GM18507 (cell line): ENCODE measurements at places on chromosomes 3 and 15.
A peak's percentile ranks its signal among the peaks of the same experiment; 100 is the strongest.

- DNase-seq = no peak
These were observed 71.4 kb upstream of the SKOR1 start for GRCh38 chr15:67753891-67754290.

GRCh38 chr3:50156549-50157493 lies 1.7 kb downstream of the SEMA3F start:
- no peak for DNase-seq

- no peak for DNase-seq
These were observed 9.5 kb downstream of the IFT122 start for GRCh38 chr3:129449279-129450115.

- no peak for DNase-seq
These were observed 10.8 kb upstream of the CCDC174 start for GRCh38 chr3:14640734-14641133.

- no peak for DNase-seq
These were observed 3.9 kb downstream of the GP5 start for GRCh38 chr3:194395212-194395611.

- DNase-seq = no peak
These were observed 254.5 kb upstream of the SOX2 start for GRCh38 chr3:181457190-181457589.

DNA sequence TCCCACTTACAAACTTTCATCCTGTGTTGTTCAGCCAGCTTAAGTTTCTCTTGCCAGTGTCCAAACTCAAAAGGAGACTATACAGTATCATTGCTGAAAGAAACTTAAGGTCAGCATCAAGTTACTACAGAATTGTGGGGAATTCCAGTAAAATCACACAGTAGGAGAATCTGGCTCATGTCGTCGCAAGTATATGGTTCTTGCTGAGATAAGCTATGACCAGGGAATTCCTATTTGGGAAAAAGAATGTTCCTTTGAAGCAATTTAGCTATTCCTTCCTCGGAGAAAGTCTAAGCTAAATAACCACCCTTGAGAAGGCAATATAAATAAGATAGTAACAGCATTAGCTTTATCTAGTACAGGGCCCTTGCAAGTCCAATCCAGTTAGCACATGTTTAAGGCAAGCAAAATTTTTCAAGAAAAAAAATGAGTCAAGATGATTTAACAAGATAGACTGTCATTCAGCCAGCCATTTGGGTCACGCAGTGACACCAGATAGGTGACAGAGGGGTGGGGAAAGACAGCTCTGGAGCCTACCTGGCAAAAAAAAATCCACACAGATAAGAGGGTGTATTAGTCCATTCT lies 78.2 kb upstream of the THBS1 start:
- no peak for DNase-seq

DNA sequence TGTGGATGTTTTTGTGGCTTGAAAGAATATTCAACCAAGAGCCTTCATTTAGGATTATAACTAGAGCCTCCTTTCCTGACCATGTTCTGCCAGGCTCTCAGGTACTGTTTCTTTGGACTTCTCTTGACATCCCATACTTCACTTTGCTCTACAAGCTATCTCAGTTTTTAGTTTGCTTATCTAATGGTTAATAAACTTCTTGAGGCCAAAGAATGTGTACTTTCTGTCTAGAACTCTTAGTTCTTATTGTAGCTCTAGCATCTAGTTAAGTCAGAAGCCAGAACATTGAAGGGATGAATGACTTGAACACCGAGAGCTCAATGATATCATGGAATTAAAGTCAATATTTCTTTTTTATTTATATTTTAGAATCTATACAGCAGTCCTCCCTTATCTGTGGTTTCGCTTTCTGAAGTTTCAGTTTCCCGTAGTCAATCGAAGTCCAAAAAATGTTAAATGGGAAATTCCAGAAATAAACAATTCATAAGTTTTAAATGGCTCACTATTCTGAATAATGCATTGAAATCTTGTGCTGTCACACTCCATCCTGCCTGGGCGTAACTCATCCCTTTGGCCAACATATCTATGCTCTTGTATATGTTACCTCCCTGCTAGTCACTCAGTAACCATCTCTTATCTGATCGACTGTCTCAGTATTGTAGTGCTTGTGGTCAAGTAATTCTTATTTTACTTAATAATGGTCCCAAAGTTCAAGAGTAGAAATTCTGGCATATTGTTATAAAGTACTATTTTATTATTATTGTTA lies 368.6 kb upstream of the RBMS3 start:
- no peak for DNase-seq

DNA sequence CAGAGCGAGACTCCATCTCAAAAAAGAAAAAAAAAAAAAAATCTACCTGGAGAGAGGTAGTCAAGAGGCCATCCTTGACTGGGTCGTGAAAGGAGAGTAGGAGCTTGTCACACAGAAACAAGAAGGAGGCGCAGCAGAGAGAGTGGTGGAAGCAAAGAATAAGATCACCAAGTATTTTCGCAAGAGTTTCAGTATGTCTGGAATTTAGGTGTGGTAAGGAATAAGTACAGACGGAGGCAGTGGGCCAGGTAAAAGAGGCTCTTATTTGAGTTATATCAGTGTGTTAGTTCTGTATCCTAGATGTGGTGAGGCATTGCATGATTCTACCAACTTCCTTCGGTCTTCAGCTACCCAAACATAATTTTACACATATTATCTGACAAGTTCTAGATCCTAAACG lies 14.6 kb upstream of the ATP10A start:
- no peak for DNase-seq

GRCh38 chr15:71730277-71731144 lies 79.8 kb upstream of the NR2E3 start:
- DNase-seq = peak; percentile 29

DNA sequence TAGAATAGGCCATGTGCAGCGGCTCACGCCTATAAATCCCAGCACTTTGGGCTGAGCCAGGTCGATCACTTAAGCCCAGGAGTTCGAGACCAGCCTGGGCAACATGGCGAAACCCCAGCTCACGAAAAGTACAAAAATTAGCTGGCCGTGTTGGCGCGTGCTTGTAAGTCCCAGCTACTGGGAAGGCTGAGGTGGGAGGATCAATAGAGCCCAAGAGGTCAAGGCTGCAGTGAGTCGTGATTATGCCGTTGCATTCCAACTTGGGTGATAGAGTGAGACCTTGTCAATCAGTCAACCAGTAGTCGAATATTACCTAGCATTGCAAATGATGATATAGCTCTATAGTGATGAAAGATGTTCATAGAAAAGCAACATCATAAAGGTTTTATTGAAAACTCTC lies 51.9 kb downstream of the USP8 start:
- no peak for DNase-seq

GRCh38 chr3:123198372-123198771 lies 3.4 kb upstream of the SEC22A start:
- DNase-seq = no peak

- no peak for DNase-seq
These were observed 90.7 kb downstream of the C3orf70 start for GRCh38 chr3:185062191-185062590.

DNA sequence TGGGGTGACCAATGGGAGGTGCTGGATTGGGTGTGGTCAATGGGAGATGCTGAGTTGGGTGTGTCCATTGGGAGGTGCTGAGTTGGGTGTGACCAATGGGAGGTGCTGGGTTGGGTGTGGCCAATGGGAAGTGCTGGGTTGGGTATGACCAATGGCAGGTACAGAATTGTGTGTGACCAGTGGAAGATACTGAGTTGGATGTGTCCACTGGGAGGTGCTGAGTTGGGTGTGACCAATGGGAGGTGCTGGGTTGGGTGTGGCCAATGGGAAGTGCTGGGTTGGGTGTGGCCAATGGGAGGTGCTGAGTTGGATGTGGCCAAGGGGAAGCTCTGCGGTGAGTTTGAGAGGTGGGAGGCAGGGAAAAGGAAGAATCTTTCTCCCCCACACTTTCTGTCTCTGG lies 250.0 kb upstream of the PROK2 start:
- no peak for DNase-seq

DNA sequence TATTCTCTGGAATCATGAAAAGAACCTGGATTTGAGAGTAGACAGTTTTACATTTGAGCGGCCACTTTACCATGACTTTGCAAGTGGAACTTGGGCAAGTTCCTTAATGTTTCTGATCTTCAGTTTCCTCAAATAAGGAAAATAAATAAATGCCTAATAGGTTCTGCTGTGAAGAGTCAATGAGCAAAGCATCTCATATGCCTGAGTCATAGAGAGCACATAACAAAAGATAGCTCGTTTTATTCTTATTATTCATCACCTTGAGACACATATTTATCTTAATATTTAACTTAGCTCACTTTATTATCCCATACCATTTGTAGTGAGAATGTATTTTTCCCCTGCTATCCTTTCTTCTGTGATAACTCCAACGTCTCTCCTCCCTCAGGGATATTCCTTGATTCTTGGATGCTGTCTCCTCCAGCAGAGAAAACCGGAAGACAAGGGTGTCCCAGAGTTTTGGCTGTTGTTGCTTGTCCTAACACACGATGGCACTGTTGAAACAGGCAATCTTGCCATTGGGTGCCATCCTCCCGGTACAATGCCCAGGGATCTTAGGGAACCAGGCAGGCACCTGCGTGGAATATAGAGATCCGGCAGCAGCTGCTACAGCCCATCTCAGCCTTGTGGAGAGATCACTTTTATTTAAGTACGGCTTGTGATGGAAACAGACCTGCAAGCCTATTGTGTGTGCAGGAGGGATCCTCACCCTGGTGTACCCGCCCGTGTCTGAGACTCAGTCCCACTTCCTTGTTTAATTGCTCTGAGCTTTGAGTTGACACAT lies 33.3 kb upstream of the VPS33B start:
- peak; percentile 29 for DNase-seq

- no peak for DNase-seq
These were observed 327.3 kb upstream of the SATB1 start for GRCh38 chr3:18752273-18752934.

GRCh38 chr3:10255835-10256234 lies 7.6 kb downstream of the TATDN2 start:
- DNase-seq = no peak

DNA sequence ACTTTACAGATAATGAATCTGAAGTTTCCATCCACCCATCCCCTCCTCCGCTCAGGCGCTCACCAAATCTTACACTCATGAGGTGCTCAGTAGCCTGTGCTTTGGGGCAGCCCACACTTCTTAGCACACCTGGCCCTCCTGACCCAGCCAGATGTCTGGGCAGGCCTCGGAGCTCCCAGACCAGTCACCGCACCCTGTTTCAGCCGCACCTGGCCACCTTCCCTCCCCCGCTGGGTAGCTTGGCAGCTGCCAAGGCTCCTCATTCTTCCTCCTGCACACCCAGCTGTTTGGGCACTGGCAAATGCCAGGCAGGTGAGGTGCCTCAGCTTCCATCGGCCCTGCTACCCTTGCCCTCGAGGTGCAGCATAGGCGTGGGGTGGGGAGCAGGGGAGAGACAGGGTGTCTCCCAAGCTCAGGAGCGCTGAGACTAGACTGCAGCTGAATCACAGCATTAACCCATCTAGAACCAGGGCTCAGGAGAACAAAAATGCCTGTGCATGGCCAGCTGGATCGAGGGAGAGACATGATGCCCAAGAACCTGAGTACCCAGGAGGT lies 45.8 kb downstream of the CDC25A start:
- DNase-seq = no peak

DNA sequence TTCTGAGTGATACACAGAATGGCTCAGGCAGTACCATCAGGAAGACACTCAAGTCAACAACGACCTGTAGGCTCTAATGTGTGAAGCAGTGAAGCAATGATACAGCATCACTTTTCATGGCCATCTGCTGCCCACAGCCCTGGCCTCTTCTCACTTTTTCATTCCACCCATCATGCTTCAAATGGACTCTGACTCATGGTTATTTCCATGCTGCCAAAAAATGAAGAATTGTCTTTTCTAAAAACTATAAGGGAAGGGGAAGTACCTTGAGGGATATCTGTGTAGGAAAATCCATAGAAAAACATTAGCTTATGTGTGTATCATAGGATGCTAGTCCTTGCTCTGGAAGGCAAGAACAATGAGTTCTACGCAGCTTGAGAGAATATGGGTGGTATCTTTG lies 11.5 kb downstream of the HGD start:
- DNase-seq = no peak

DNA sequence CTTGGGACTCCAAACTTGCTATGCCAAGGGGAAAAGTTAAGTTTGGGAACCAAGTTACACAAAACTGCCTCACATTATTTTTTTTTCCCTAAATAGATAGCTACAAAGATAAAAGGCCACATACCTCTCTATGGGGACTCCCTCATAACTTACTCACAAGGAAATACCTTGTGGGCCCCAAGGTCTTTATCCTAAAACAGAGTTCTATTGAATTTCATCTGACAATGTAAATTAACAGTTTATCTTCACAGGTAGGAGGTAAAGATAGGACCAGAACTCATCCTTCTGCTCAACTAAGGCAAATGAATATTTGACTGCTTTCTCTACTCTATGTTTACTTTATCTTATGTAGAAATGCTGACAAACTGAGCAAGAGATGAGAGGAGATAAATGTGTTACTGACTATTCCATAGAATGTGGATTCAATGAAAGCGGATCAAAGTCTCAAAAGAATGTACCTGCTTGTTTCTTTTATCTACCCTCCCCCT lies 1278.0 kb downstream of the OTOL1 start:
- DNase-seq = no peak

DNA sequence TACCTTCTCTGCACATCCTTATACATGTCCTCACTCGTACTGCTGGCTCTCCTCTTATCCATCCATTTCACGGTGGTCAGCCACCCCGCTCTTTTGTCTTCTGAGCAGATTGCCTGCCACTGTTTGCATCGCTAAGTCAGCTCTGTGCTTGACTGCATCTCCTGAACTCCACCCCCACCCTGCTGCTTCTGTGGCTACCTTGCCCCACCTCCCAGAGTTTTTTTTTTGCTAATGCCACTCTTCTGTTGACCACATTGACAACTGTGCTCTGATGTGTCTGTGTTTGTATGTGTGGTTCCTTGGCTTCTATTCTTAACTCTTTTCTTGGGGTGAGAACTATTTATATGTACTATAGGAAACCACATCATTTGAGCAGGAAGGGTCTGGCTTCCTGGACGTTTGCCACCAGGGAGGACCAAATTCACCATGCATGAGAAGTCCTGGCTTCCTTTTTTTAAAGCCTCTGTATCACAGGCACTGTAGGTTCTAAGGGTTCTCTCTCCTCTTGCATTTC lies 12.8 kb upstream of the MTMR10 start:
- peak; percentile 40 for DNase-seq

GRCh38 chr3:102025606-102026270 lies 176.4 kb downstream of the NFKBIZ start:
- DNase-seq = no peak

DNA sequence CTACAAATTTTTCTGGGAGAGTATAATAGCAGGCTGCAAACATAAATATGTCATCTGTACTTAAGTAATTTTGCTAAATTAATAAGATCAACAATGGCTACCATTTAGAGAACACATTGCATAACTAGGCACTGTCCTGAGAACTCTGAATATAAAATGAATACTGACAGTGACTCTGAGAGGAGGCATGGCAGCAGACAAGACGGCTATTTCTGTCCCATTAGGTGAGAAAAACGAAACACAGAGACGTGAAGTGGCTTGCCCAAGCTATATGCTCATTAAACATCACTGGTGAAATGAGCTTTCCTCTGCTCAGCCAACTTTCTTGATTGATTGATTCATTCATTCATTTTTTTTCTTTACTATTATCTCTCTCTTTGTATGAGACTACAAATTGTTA lies 384.3 kb downstream of the PTPRG start:
- DNase-seq = no peak

- no peak for DNase-seq
These were observed 270.6 kb upstream of the HES1 start for GRCh38 chr3:193865339-193865738.
